ENCODE measurements at places on chromosomes 3 and 15.

DNA sequence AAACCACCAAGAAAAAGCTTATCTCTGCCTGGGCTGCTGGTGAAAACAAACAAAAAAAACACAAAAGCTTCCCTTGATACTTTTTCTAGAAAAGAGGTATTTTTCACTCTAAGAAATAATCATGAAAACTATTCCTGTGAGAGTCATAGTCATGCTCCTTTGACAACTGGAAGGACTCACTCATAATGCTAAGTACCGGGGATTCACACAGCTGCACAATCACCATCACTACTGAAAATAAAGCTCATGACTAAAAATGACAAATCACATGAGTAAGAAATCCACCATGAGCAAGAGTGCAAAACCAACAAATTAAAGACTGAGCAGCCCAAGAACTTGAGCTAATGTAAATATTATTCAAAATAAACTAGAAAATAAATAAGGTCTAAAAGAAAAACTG is 10.6 kb upstream of the POU1F1 start:
- no peak for DNase-seq

GRCh38 chr15:48596415-48596814 is 49.1 kb downstream of the FBN1 start:
- no peak for DNase-seq

DNA sequence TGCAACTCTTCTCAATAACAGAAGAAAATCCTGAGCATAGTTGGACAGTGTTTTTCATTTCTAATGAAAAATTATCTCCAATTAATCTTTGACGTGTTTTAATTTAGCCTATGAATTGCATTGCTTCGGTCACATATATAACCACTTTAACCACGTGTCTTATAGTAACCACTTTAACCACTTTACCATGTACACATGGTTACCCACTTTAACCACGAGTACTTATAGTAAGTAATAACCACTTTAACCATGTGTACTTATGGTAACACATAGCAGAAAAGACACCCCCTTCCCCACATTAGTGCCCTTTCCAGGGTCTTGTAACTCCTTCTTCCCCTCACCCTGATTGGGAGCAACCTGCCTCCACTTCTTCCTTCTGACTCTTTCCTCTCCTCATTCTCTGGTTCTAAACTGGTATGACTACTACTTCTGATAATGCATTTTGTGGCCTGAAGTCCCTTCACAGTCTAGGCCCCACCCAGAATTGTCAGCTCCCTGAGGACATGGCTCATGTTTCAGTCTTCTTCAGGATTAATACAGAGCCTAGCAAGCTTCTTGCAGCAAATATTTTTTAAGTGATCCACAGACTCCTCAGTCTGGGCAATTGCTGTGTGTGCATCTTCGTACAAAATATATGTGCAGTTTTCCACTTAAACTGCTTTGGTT is 25.0 kb downstream of the SLC7A14 start:
- DNase-seq = no peak

- DNase-seq = no peak
These were observed 1.7 kb upstream of the CFAP91 start for GRCh38 chr3:119700920-119701734.

DNA sequence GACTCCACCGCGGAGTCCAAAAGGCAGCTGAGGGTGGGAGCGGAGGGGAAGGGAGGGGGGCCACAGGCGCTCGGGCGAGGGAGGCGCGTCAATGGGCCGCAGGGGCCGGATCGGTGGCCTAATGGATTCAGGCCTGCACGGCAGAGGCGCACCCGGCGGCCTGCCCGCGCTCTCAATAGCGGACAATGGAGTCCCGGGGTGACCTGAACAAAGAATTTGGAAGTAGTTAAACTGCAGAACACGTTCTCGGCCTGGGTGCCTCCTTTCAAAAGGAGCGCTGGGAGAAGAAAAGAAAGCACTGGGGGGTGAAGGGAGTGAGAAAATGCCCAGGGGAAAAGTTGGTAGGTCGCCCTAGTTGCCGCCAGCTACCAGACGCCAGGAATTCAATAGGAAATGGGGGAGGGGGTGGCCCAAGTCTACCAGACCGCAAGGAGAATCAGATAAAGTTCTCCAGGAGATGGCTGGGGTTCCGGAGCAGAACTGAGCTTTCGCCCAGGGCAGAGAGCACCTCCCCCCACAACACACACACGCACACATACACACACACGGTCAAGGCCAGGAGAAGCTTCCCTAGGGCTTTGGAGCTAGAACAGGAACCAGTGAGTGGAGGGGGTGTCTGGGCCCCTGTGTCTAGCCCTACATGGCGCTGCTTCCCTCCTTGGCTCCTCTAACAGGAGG is 25.8 kb upstream of the POLG start:
- no peak for DNase-seq

GRCh38 chr15:73716417-73716816 is 32.2 kb downstream of the CD276 start:
- DNase-seq = no peak

DNA sequence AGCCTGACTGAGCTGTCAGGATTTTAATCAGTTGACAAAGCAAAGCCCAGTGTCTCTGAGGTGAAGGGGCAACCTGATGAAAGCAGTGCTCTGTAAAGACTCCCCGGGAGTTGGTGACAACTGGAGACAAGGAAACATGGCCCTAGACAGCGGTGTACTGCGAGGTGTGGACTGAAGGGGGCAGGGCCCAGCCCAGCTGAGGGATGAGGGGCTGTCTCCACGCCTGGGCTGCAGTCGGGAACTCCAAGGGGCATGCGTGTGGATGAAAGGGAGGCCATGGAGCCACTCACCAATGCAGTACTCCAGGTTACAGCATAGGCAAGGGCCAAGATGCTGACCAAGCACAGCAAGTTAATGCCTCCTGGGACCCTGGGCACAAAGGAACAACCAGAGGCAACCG is 45.1 kb downstream of the SCAP start:
- no peak for DNase-seq

DNA sequence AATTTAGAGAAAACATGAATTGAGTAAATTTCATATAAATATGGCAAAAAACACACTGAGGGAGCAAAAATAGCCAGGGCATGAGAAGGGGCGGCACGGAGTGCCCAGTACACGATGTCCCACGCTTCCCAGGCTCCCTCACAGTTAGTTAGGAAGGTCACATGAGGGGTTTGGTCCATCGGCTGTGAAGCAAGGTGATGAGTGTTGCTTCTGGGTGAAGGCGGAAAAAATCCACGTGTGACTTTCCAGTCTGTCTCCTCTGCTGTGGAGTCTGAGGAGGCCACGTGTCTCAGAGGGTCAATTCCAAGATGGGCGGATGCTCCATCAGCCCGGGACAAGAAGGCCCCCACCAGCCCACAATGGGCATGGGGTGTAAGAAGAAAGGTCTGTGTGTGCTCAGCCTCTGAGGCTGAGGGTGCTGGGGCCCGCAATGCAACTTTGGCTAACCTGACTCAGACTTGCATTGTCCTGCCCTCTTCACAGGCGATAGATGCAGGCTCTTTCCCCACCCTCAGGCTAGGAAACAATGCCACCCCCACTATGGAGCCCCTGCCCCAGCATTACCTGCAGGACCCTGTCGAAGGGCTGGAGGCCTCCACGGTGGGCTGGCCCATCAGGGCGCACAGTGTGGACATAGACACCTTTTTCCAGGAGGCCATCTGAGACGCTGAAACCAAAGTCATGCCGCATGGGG is 45.7 kb downstream of the GRIP2 start:
- no peak for DNase-seq

GRCh38 chr15:71471347-71471746 is 339.0 kb upstream of the NR2E3 start:
- DNase-seq = no peak

- DNase-seq = no peak
These were observed 26.9 kb downstream of the ATOSA start for GRCh38 chr15:52652286-52652685.

- no peak for DNase-seq
These were observed 23.3 kb upstream of the ACKR4 start for GRCh38 chr3:132573797-132574211.

DNA sequence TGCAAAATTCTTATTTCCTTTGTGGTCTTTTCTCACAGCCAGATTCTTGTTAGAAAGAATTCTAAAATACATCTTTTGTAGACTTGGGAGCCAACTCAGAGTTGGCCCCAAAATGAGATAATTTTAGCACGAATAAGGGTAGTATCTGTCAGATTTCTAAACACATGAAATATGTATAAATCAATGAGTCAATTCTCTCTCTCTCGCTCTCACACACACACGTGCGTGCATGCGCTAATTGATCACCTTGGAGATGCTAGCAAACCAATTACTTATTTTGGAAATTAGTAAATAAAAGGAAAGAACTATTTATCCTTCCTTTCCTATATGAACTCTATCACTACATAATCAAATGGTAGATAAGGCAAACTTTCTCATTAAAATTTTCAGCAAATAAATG is 32.9 kb upstream of the PIK3R4 start:
- DNase-seq = peak; percentile 34

- DNase-seq = peak; percentile 78
These were observed 168.2 kb downstream of the ECT2 start for GRCh38 chr3:172918568-172919296.

- no peak for DNase-seq
These were observed 26.7 kb upstream of the NDUFB4 start for GRCh38 chr3:120569222-120570057.

- no peak for DNase-seq
These were observed 4.2 kb upstream of the RFC4 start for GRCh38 chr3:186810336-186810996.

GRCh38 chr15:95561463-95561862 is 769.0 kb upstream of the NR2F2 start:
- DNase-seq = no peak

GRCh38 chr15:23589012-23589411 is 23.5 kb downstream of the MKRN3 start:
- no peak for DNase-seq

DNA sequence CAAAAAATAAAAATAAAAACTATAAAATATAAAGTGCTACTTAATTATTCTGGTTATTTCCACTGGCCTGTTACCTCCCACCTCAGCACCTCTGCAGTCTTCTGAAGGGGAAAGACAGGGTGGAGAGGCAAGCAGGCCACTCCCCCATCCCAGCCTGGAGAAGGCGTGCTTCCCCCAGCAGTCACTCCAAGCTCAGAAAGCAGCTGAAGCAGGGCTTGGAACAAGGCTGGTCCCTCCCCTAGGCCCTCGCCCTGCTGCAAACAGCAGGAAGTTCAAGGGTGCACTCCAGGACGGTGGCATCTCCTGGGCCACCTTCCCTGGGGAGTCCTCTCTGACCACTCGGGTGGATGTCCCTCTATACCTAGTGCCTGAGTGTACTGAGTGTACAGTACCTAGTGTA is 21.4 kb downstream of the CACNA2D2 start:
- no peak for DNase-seq

DNA sequence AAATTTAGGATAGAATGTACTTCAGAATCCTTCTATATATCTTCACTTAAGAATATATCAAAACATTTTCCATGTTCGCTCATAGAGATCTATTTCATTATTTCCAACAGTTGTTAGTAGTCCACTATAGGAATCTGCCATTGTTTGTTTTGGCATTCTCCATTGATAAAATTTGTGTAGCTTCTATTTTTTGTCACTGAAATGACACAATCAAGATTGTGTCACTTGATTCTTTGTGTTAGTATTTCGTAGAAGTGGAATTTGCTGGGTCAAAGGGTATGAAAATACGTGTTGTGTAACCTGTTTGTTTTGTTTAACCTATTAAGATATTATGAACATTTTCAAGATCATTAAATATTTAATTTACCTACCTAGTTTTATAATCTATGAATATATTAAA is 15.9 kb upstream of the GPR156 start:
- DNase-seq = no peak

- no peak for DNase-seq
These were observed 122.3 kb downstream of the PTPRG start for GRCh38 chr3:61683549-61684236.

DNA sequence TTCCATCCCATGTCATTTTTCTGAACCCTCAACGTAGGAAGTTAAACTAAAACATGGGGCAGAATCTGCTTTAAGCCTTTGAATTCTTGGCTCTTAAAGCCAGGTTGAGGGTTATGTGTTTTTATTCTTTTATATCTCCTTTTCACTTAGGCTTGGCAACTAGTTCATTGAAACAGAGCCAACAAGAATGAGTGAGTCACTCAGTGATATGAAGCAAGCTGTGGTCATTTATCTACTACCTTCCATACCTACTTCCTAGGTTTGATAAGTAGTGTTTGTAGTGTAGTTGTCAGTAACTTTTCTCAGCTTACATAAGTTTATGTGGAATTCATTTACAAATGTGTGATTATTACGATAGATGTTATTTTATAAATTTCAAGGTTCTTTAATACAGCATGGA is 67.4 kb downstream of the SNRPN start:
- no peak for DNase-seq

DNA sequence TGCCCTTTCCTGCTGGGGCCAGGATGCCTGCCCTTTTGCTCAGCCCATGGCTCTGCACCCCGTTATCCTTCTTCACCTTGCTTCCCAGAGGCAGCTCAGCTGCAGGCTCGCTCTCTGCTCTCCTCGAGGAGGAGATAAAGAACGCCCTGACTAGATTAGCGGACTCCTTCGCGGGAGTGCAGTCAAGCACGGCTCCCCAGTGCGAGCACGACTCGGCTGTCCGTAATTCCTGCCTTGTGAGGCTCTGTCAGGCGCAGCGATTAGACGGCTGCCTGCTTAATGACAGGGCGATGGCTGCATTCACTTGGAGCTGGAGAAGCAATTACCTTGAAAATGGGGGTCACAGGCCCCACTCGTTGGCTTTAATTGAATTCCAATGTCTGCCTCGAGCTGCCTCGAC is 25.9 kb downstream of the TLE3 start:
- no peak for DNase-seq

DNA sequence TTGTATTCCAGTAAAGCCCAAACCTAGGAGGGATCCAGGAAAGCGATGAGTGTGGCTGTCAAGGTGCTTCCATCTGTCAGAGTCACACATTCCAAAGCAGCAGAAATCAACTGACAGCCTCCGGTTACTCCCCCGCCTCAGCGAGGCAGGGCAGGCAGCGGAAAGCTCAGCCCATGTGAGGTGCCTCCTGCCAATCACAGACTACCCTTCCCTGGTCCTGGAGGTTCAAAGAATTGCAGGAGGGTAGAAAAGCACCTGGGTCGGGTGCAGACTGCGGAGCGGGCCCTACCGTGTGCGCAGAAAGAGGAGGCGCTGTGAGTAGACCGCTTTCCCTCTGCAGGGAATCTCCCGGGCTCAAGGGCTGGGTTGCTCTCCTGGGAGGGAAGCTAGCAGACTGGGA is at the start of gene UPK1B:
Gene UPK1B, plus strand, starts transcription at position 274 of the 400 bp plus-strand sequence. CDS start 13,144 bp downstream, outside the sequence.
- no peak for DNase-seq

DNA sequence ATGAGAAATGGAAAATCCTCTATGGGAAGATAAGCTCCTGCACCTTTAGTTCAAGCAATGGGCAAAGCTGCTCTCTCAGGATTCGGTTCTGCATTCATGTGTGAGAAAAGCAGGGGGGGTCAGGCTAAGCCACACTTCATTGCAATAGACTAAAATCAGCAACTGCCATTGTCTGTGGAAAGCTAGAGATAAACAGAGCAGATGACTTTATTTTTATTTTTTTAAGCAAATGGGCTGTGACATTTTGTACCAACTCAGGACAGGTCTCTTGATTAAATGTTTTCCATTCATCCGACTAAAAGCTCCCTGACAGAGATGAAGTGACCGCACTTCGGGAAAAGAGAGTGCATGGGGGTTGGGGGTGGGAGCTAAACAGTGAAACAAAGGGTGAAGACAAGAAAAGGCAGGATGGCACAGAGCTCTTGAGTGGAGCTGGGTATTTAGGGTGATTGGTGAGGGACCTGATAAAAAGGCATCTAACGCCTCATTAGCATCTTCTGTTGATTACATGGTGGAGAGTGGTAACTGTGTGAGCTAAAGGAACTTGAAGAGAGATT is 987.4 kb downstream of the TUSC7 start:
- DNase-seq = no peak
